ENCODE measurements at places on chromosomes 2 and 18.

- peak; percentile 16 for DNase-seq
Observed at GRCh38 chr2:119126650-119127049, 31.9 kb downstream of the C1QL2 start.

DNA sequence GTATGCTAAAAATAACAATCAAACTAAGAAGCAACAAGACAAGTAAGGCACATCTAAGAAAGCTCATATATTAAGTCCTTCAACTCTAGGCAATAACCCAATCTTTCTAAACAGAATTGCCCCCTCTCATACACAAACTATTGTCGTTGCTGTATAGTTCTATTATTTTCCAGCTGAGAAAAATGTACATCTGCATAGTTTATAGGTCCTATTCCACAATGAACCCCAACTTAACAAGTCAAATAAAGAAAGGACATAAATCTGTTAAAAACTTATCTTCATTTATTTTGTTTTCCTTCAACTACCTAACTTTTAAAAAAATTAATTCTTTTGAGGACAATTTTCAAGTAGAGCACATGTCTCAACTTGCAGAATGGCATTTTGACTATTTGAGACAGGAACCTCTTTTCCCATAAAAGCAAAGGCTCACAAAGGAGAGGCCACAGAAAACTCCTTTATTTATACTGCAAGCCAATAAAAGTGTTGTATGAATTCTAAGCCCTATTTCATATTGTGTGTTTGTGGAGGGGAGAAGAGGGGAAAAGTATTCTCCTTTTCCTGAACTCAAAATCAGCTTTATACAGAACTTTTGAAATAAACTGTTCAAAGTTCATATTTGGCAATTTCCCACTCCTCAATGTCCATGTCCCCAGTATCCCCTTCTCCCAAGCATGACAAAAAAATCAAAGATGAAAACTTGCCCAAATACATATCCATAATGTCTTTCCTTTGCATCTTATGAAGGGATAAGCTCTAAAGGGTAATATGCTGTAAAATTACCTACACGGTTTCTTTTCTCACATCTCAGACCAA, 37.4 kb downstream of the RTN4 start:
- no peak for DNase-seq

GRCh38 chr2:179354739-179355537, 90.3 kb upstream of the SESTD1 start:
- DNase-seq: no peak

DNA sequence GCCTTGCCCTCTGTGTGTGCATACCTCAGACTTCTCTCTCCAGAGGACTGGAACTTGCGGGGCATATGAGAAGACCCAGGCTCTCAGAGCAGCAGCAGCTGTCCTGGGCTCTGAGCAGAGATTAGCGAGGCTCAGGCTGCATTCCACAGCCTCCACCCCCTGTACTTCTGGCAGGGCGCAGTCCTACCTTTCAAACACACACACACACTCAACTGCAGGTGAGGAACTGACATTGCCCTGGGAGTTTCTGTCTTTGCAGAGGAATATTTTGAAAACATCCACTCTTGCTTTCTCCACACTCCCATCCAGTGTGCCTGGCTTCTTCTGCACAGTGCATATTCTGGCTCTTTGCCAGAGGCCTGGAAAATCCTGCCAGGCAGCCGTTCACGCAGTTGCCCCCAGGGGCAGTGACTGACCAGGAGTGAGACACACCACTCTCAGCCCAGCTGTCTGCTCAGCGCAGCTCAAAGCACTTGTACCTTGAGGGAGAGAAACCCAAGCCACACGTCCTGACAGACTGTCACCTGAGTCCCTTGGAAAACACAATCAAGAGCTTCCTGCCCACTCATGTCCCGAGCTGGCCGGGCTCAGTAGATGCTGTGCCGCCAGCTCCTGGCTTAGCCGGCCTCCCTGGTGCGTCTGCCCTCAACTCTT, 460.8 kb downstream of the RNF144A start:
- no peak for DNase-seq

- DNase-seq: no peak
Observed at GRCh38 chr18:3666526-3667254, 216.7 kb downstream of the TGIF1 start.

DNA sequence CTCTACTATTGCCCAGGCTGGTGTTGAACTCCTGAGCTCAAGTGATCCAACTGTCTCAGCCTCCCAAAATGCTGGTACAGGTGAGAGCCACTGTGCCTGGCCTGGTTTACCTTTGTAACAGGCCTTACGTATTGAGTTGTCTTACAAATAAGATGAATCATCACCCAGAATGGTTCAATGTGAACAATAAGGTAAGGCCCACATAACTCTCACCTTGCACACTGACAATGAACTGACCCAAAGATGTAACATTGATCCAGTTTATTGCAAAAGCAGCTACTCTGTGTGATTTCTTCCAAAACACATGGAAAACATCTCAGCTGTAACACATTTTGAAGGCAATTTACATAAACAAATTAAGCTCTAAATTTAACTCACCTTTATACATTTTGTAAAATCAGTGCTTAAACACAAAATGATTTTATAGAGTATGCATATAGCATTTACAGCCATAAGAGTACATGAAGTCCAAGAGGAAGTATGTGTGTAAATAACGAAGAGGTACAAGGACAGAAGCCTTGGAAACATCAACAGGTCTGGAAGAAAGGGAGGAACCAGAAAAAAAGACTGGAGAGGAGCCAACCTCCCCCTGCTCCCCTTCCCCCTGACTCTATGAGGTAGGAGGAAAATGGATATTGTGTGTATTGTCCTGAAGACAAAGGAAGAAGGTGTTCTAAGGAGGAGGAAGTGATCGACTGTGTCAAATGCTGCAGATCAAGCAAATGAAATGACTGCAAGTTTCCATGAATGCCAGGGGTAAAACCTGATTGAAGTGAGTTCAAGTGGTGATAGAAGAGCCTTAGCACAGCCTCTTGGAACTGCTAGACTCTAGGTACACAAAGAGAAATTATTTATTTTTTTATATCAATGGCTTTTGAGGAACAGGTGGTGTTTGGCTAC, 5.6 kb upstream of the WDFY1 start:
- DNase-seq: no peak

GRCh38 chr2:2860589-2861300, 516.9 kb downstream of the EIPR1 start:
- no peak for DNase-seq

GRCh38 chr2:58354230-58354629, 113.1 kb upstream of the FANCL start:
- no peak for DNase-seq

DNA sequence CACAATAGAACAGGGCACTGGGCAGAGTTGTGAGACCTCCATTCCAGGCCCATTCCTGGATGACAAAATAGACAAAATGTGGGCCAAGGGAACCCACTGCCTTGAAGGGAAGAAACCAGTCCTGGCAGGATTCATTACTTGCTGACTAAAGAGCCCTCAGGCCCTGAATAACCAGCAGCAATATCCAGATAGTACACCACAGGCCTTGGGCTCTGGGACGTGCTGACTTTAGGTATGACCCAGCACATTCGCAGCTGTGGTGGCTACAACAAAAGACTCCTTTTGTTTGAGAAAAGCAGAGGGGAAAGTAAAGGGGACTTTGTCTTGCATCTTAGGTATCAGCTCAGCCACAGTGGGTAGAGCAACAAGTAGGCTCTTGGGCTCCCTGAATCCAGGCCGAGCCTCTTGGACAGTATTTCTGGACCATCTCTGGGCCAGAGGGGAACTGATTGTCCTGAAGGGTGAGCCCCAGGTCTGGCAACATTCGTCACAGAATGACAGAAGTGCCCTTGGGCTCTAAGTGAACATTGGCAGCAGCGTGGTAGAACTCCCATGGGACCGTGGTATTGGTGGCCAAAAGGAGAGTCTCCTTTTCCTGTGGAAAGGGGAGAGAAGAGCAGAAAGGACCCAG, 89.9 kb upstream of the CD226 start:
- DNase-seq: no peak

- no peak for DNase-seq
Observed at GRCh38 chr18:49904871-49905555, 91.7 kb upstream of the ACAA2 start.

GRCh38 chr18:7237673-7238272, 6.9 kb downstream of the LRRC30 start:
- no peak for DNase-seq

DNA sequence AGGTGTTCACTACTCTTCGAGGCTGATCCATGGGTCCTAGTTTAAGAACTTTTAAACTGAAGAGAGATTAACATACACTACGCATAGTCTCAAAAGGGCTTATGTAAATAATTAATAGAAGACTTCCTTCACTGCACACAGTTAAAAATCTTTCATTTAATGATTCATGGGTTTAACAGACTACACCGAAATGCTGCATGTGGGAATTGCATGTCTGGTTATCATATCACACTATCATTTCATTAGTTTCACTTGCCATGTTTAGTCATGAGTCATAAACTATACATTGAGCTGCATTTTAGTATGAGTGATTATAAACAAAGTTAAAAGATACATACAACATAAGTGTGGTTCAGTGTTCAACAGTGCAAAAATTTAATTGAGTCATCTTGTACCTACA, 31.2 kb downstream of the GLS start:
- no peak for DNase-seq

DNA sequence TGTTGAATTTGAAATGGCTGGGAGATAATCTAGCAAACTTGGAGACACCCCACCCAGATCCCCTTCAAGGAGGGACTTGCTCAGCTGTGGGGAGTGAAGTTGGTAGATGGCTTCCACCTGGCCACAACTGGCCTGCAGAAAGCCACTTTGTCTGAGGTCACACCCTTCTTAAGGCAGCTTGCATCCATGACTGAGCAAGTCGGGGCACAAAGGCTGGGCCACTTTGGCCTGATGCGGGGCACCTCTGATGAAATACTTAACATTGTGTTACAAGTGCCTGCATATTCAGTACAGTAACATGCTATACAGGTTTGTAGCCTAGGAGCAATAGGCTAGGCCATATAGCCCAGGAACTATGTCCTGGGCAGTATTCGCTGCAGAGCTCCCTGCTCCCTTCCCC, 13.4 kb upstream of the RPL37A start:
- no peak for DNase-seq

- DNase-seq: no peak
Observed at GRCh38 chr2:10284108-10284870, 18.4 kb upstream of the HPCAL1 start.

DNA sequence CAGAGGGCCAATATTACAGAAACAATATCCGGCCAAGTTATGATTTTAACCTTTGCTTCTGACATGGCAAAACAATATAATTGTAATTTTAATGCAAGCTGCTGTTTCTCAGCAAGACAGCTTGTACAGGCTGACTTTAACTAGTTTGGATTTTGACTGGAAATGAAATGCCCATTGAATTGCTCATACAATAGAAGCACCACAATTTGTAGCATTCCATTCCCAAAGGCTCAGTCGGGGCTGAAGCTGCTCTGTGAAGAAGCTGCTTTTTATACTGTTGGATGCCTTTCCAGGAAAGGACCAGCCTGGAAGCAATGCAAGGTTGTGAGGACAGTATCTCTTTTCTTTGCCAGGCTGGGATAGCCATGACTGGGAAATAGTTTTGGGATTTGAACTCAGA, 677.0 kb upstream of the FANCL start:
- no peak for DNase-seq

DNA sequence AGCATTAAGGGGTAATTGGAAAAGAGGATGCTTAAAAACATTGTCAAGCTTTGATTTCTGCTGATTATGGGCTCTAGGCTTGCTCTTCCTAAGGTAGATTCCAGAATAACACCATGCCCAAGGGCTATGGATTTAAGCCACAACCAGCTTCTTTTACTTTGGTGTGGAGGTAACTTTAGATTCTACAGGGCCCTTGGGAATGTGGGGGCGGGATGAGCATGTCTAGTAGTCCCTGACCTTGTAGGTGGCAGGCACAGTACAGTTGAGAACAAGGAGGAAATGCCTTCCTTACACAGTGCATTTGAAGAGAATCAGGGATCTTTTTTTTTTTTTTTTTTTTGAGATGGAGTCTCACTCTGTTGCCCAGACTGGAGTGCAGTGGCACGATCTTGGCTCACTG, 364.2 kb downstream of the NYAP2 start:
- DNase-seq: no peak

DNA sequence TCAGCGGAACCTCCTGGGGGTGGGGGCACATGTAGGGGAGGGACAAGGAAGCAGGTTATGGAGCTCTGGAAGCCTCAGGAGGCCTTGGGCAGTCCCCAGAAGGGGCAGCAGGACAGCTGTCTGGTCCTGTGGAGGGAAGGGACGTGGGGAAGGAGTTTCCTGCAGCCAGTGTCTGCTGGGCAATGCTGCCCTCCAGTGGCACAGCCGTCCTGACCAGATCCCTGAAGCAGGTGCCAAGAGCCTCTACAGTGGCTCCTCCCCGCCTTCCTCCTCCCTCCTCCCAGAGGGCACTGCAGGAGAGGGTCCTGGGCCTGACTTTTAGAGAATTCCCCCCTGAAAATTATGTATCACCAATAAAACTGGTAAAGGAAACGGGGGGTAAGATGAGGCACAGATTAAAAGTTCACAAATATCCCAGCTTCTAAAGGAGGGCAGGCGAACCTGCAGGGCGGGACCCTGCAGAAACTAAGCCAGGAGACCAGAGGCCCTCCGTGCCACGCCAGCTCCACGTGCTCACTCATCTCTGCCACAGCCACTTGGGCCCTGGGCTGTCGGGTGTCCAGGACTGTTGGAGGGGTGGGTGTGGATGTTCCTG, 258.5 kb downstream of the TWIST2 start:
- DNase-seq: peak; percentile 37

DNA sequence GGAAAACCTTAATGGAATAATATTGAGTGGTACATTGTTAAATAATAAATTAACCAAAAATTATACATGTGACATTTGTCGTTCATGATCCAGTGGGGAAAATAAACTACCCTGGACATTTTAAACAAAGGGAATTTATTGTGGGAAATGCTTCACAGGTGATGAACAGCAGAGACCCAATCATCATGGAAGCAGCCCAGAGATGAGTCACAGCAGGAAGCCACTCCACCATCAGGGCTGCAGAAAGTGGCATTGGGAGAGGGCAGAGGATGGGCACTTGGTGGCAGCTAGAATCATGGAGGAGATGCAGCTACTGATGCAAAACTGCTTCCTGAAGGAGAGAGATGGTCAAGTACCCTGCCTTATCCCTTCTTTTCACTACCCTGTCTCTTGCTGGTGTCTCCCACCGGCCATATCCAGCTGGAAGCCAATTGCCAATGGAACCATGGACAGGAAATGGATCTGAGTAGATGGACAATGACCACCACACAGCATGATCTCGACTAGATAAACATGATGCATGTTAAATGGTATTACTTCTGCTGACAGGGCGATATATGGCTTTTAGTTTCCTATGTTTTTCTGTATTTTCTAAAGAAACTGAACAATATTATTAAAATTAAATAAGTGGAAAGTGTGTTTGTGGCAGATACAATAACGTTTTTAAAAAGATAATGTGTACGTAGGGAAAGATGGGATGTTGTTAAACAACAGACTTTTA, 139.8 kb downstream of the RPIA start:
- DNase-seq: no peak

- DNase-seq: no peak
Observed at GRCh38 chr2:120599072-120599471, 136.6 kb upstream of the GLI2 start.

GRCh38 chr2:128215897-128216642, 102.6 kb downstream of the HS6ST1 start:
- DNase-seq: peak; percentile 33

- DNase-seq: no peak
Observed at GRCh38 chr2:8488001-8488738, 193.7 kb upstream of the ID2 start.

GRCh38 chr2:58407487-58407886, 166.4 kb upstream of the FANCL start:
- no peak for DNase-seq

GRCh38 chr2:190766595-190766994, 114.0 kb upstream of the GLS start:
- DNase-seq: peak; percentile 64

GRCh38 chr2:188293601-188294351, 2.1 kb downstream of the GULP1 start:
- DNase-seq: no peak

All from KBM-7 (cell line).